ENCODE measurements at places on chromosomes 5 and 9.
A peak's percentile ranks its signal among the peaks of the same experiment; 100 is the strongest.

GRCh38 chr5:126769703-126770102 is 7.2 kb upstream of the LMNB1 start:
- no peaks in the 10 kb centered on the region for H3K27me3 ChIP-seq
- H3K4me1 ChIP-seq, result no peaks in the 10 kb centered on the region
- no peak overlapping the region for H3K27ac ChIP-seq
- no peak for DNase-seq
- H3K4me3 ChIP-seq, result no peak overlapping the region
- H3K36me3 ChIP-seq, result no peaks in the 10 kb centered on the region

GRCh38 chr5:33641744-33642505 is 201.2 kb downstream of the TARS1 start:
- H3K4me1 ChIP-seq, result no peaks in the 10 kb centered on the region
- DNase-seq, result no peak
- no peak overlapping the region for H3K4me3 ChIP-seq
- peaks cover 2% of the 10 kb centered on the region for H3K36me3 ChIP-seq
- no peaks in the 10 kb centered on the region for H3K27me3 ChIP-seq
- no peak overlapping the region for H3K27ac ChIP-seq

GRCh38 chr5:141816598-141817399 is 61.4 kb downstream of the PCDH1 start:
- DNase-seq, result no peak
- peaks cover under 1% of the 10 kb centered on the region for H3K4me1 ChIP-seq
- peaks cover 32% of the 10 kb centered on the region for H3K27me3 ChIP-seq
- H3K27ac ChIP-seq, result no peak overlapping the region

DNA sequence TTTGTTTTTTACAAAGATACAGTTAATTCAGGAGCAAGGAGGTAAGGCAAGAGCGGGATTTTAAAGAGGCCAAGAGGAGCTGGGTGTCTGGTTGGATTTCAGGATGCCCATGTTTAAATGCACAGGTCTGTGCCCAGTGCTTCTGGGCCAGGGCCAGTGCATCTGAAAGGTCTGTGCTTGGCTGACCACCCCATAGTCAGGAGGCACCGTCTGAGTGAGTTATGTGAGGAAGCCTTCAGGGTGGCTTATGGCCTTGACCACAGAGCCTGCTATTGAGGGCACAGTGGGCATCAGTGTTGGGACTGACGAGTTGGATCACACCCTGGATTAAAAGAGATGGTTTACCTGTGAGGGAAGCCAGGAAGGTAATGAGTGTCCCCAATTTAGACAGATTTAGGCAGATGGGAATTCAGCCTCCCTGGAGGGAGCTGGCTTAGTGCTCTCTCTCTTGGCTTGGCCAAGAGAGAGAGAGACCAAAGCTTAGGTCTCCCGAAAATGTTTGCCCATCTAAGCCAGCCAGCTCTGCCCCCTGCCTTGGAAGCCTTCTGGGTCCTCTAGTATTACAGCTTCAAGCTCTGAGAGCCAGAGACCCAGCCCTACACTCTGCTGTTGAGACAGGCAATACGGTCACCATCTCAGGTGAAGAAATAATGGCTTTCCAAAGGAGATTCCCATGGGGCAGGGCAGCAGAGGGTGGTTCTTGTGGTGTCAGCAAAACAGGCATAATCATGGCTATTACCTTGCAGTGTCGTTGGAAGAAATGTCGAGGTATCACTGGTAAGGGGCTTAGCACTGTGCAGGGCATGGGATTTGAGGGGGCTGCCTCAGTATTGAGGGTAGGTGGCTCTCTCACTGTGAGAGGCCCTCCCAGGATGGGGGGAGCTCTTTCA is 68.6 kb downstream of the RGS3 start:
- no peaks in the 10 kb centered on the region for H3K36me3 ChIP-seq
- DNase-seq, result peak; percentile 21
- H3K4me3 ChIP-seq, result no peak overlapping the region

DNA sequence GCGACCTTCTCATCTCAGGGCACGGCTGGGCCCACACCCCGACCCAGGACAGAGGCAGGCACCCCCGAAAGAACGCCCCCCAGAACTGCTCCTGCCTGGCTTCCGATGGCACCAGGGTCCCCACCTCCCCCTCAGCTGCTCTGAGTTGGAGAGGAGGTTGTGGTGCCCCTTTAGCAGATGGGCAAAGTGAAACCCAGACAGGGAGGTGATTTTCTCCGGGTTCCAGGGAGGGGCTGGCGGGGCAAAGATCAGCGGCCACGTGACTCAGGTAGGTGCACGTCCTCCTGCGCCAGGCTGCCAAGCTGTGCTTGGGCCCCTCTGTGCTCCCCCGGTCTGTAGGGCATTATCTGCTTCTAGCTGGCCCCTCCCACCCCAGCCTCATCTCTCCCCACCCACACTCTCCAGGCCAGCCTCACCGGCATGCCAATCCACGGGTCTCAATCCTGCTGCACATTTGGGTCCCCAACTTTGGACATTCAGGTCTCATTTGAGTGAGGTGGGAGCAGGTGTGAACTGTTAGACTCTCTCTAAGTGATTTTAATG is 85.1 kb upstream of the RAPGEF1 start:
- peaks cover 54% of the 10 kb centered on the region for H3K27me3 ChIP-seq
- H3K27ac ChIP-seq, result no peak overlapping the region
- no peak for DNase-seq
- no peak overlapping the region for H3K4me3 ChIP-seq

GRCh38 chr5:131281133-131281867 is 17.4 kb downstream of the CDC42SE2 start:
- H3K27ac ChIP-seq, result peak overlapping the region; percentile 62
- H3K4me3 ChIP-seq, result peak overlapping the region; percentile 3
- peaks cover 38% of the 10 kb centered on the region for H3K4me1 ChIP-seq
- DNase-seq, result no peak

DNA sequence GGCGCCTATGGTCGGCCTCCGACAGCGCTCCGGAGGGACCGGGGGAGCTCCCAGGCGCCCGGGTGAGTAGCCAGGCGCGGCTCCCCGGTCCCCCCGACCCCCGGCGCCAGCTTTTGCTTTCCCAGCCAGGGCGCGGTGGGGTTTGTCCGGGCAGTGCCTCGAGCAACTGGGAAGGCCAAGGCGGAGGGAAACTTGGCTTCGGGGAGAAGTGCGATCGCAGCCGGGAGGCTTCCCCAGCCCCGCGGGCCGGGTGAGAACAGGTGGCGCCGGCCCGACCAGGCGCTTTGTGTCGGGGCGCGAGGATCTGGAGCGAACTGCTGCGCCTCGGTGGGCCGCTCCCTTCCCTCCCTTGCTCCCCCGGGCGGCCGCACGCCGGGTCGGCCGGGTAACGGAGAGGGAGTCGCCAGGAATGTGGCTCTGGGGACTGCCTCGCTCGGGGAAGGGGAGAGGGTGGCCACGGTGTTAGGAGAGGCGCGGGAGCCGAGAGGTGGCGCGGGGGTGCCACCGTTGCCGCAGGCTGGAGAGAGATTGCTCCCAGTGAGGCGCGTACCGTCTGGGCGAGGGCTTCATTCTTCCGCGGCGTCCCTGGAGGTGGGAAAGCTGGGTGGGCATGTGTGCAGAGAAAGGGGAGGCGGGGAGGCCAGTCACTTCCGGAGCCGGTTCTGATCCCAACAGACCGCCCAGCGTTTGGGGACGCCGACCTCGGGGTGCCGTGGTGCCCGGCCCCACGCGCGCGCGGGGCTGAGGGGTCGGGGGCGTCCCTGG is 561 bp downstream of the DAPK1 start:
- peaks cover 43% of the 10 kb centered on the region for H3K4me1 ChIP-seq
- H3K27me3 ChIP-seq, result peaks cover 8% of the 10 kb centered on the region
- no peak for DNase-seq
- no peaks in the 10 kb centered on the region for H3K36me3 ChIP-seq
- H3K4me3 ChIP-seq, result peak overlapping the region; percentile 59
- H3K27ac ChIP-seq, result peak overlapping the region; percentile 72

- no peak overlapping the region for H3K4me3 ChIP-seq
- H3K36me3 ChIP-seq, result no peaks in the 10 kb centered on the region
- no peak overlapping the region for H3K27ac ChIP-seq
- peaks cover 10% of the 10 kb centered on the region for H3K4me1 ChIP-seq
- no peak for DNase-seq
- no peaks in the 10 kb centered on the region for H3K27me3 ChIP-seq
These were observed 70.1 kb upstream of the STARD4 start for GRCh38 chr5:111582451-111582850.

DNA sequence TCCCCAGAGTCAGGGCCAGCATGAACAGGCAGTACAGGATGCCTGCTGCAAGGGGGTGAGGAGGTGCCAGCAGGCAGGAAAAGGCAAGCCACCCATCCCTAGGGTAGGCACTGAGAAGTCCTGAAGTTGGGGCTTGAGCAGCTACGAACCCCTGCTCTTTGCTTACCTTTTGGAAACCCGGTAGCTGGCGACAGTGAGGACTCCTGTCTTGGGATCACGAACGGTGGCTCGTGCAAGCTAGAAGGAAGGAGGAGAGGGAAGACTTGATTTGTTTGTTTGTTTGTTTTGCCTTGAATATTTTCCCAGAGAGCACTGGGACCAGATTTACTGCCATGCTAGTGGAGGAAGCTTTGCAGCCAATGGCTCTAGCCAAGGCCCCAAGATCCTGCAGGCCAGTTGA is 23.7 kb downstream of the P4HA2 start:
- H3K4me3 ChIP-seq, result no peak overlapping the region
- peaks cover 53% of the 10 kb centered on the region for H3K36me3 ChIP-seq
- no peaks in the 10 kb centered on the region for H3K4me1 ChIP-seq
- no peak for DNase-seq
- H3K27me3 ChIP-seq, result no peaks in the 10 kb centered on the region
- no peak overlapping the region for H3K27ac ChIP-seq

GRCh38 chr5:158543539-158544387 is 556.0 kb downstream of the EBF1 start:
- H3K27me3 ChIP-seq, result no peaks in the 10 kb centered on the region
- H3K27ac ChIP-seq, result peak overlapping the region; percentile 38
- no peak overlapping the region for H3K4me3 ChIP-seq

DNA sequence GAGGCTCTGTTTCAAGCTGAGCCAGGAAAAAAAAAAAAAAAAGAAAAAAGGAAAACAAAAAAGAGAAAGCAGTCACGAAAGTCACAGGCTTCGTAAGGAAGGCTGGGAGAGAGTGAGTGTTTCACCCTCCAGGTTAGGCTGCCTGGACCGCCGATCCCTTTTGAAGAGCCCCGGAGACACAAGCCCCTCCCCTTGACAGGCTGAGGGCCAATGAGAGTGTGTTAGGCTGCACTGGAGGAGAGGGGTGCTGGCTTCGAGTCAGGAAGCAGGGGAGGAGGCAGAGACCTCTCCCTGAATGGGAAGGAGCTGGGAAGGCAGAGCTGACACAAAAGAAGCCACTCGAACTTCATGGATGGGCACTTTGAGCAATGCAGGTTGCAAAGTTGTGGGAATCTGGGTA is at the start of gene NMUR2:
Gene NMUR2, minus strand, starts transcription at position 135 of the 400 bp plus-strand sequence. CDS start 166 bp downstream, outside the sequence.
- H3K4me1 ChIP-seq, result no peaks in the 10 kb centered on the region
- no peaks in the 10 kb centered on the region for H3K36me3 ChIP-seq
- no peak for DNase-seq
- H3K4me3 ChIP-seq, result no peak within 1 kb of the TSS

- H3K4me1 ChIP-seq, result peaks cover 29% of the 10 kb centered on the region
- H3K36me3 ChIP-seq, result no peaks in the 10 kb centered on the region
- no peaks in the 10 kb centered on the region for H3K27me3 ChIP-seq
- peak overlapping the region; percentile 6 for H3K4me3 ChIP-seq
- peak; percentile 73 for DNase-seq
- H3K27ac ChIP-seq, result peak overlapping the region; percentile 64
These were observed 36.8 kb upstream of the SSBP2 start for GRCh38 chr5:81787474-81788242.

DNA sequence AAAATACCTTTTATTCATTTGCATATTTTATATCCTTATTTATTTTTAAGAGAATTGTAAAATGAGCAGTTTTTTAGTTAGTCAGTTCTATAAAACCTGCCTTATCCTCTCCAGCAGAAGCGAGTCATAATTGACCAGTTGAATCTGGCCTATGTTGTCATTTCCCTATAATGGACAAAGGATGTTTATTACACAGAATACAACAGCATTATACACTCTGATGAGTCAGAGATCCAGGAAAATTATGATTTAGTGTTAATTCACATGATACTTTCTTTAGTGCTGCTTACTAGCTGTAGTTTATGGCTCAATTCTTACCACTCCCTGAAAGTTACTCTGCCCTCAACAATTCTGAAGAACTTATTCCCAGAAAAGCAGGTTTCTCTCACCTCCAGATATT is 26.8 kb upstream of the LURAP1L start:
- no peak for DNase-seq
- H3K36me3 ChIP-seq, result no peaks in the 10 kb centered on the region
- no peak overlapping the region for H3K27ac ChIP-seq
- H3K4me1 ChIP-seq, result no peaks in the 10 kb centered on the region
- H3K27me3 ChIP-seq, result no peaks in the 10 kb centered on the region

DNA sequence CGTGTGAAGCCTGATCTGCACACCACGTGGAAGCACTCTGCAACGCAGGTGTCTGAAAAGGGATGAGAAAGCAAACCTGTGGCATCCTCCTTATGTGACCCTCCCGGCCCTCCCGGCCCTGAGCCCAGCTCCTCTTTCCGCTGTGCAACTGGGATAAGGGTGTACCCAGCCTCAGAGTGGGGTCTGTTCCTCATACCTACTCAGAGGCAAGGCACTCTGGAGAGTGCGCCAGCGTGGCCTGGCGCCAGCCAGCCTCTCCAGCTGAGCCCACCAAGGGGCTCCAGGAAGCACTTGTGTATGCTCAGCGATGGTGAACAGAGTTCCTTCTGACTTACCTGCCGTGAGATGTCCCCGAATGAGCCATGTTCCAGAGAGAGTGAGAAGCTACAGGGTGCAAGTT is 102.8 kb downstream of the IRX1 start:
- DNase-seq, result no peak
- H3K27me3 ChIP-seq, result no peaks in the 10 kb centered on the region
- H3K4me1 ChIP-seq, result no peaks in the 10 kb centered on the region

DNA sequence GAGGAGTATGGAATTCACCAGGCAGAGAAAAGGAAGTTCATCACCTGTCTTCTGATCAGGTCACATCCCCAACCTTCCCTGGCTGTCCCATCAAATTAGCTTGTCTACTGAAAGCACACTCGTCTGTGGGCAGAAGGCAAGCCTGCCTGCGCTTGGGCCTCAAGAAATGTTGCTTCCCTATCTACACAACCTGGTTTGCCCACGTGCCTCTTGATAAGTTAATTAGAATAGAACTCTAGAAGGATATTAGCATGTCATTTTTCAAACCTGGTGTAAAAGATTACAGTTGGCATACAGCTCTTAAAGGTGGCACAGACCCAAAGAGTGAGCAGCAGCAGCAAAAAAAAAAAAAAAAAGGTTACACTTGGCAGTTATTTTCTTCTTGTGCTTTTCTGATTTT is 5.1 kb downstream of the TTC23L start:
- peaks cover 7% of the 10 kb centered on the region for H3K4me1 ChIP-seq
- H3K27me3 ChIP-seq, result no peaks in the 10 kb centered on the region
- H3K4me3 ChIP-seq, result no peak overlapping the region
- DNase-seq, result no peak
- no peak overlapping the region for H3K27ac ChIP-seq

DNA sequence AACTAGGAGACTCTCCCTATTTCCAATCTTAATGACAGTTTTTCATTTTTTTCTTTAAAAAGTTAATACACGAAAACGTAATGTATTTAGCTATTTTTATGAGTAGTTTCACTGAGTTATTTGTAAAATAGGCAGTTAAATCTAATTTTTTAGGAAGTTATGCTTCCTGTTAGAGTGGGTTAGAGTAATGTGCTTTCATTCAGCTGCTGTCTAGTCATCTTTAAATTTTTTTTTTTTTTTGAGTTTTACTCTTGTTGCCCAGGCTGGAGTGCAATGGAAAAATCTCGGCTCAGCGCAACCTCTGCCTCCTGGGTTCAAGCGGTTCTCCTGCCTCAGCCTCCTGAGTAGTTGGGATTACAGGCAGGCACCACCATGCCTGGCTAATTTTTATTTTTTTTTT is 34.0 kb downstream of the CDC42SE2 start:
- H3K4me3 ChIP-seq, result no peak overlapping the region
- no peak overlapping the region for H3K27ac ChIP-seq
- no peaks in the 10 kb centered on the region for H3K4me1 ChIP-seq
- no peaks in the 10 kb centered on the region for H3K27me3 ChIP-seq
- DNase-seq, result no peak
